ENCODE measurements at places on chromosomes 7 and 10.

GRCh38 chr10:126904818-126905701 lies at the start of gene DOCK1:
DOCK1 (plus strand) TSS chr10:126905428; CDS start chr10:126905518, 90 bp downstream.
- DNase-seq = peak; percentile 49

DNA sequence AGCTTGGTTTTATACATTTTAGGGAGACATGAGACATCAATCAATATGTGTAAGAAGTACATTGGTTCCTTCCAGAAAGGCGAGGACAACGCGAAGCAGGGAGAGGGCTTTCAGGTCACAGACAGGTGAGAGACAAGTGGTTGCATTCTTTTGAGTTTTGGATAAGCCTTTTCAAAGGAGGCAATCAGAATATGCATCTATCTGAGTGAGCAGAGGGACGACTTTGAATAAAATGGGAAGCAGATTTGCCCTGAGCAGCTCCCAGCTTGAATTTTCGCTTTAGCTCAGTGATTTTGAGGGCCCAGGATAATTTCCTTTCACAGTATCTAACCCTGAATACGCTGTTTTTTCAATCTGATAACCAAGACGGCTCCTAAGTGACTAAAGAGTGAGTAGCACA lies 82.5 kb upstream of the MYO3A start:
- DNase-seq = no peak

GRCh38 chr7:98230746-98231471 lies 19.7 kb downstream of the BHLHA15 start:
- DNase-seq = no peak

- no peak for DNase-seq
Observed at GRCh38 chr10:27893358-27893954, 105.4 kb downstream of the ODAD2 start.

- DNase-seq = no peak
Observed at GRCh38 chr10:128907155-128907941, 559.7 kb upstream of the MGMT start.

GRCh38 chr7:47549397-47549796 lies 32.5 kb downstream of the TNS3 start:
- DNase-seq = no peak

DNA sequence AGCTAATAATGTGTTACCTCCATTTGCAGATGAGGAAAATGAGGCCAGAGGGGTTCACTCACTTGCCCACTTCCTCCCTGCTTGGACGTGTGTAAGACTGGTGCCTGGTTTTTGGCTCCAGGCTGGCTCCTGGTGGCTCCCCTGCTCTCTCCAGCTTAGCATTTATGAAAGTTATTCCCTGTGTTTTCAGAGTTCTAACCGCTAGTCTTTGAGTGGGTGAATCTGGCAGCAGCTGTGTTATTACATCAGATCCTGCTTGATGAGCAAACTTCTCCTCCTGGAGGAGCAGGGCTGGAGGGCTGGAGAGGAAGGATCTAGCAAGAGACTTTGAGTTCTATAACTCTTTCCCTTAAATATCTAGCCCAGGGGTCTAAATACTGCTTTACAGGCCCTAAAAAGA lies 80.9 kb upstream of the AGBL3 start:
- no peak for DNase-seq

DNA sequence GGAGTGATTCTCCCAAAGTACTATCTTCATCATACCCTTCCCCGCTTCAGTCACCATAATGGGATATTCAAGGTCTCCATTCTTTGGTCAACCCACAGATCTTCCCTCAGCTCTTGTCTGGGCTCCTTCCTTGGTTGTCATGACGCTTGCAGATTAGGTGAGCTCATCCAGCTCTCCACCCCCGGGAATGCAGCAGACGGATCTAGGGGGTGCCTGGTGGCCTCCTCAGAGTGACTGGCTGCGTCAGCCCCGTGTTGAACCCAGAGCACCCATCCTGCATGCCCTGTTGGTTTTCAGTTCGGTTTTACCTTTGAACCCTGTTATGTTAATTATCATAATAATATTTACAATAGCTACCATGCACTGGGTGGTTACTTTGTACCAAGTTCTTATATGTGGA lies 6.4 kb downstream of the NEURL1 start:
- no peak for DNase-seq

- no peak for DNase-seq
Observed at GRCh38 chr10:33134011-33134751, 176.2 kb upstream of the ITGB1 start.

DNA sequence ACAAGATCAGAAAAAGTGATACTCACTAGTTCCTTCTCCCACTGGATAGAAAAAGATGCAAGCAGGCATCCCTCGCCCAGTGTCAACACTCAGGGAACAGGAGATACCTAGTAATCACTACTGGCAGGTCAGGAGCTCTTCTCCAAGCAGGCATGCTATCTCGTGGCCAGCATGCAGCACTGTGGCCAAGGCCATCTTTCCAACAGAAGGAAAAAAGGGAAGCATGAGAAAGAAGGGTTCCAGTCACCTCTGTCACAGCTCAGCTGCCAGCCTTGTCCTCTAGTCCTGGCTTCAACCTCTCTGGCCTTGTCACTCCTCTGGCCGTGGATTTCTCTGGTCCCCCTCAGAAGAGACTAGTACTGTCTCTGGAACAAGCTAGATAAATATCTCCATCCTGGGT lies 45.3 kb downstream of the DLG5 start:
- no peak for DNase-seq

- DNase-seq = no peak
Observed at GRCh38 chr10:127552446-127552845, 3.3 kb downstream of the NPS start.

- DNase-seq = no peak
Observed at GRCh38 chr10:58608826-58609531, 96.3 kb downstream of the BICC1 start.

DNA sequence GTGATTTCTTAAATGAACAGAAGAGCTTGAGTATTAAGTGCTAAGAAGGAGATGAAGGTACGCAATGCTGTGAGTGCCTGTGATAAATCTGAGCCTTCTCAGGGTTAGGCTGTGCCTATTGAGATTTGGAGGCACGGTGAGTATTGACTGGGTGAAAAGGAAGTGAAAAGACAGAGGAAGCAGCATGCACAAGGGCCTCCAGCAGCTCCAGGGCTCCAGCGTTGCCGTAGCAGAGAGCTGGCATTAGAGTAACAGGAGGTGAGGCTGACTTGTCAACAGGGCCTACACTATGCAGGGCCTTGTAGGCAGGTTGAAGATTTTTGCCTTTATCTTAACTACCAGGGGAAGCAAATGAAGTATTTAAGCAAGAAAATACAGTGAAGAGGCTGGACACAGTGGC lies 54.1 kb upstream of the PDCD4 start:
- no peak for DNase-seq

DNA sequence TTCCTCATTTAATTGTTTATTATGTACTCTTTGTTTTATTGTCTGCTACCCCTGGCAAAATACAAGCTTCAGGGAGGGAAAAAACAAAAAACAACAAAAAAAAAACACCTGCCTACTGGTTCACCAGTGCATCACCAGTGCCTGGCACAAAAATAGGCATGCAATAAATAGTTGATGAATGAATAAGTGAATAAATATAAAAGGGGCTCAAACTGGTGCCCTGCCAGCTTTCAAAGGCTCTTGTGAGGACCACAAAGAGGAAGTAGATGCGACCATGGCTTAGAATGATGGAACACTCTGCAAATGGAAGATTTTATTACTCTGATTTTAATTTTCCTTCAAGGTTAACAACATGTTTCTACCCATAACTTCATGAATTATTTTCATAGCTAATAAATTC lies 213.0 kb upstream of the INHBA start:
- DNase-seq = no peak

- no peak for DNase-seq
Observed at GRCh38 chr10:97640868-97641811, 669 bp downstream of the PI4K2A start.

DNA sequence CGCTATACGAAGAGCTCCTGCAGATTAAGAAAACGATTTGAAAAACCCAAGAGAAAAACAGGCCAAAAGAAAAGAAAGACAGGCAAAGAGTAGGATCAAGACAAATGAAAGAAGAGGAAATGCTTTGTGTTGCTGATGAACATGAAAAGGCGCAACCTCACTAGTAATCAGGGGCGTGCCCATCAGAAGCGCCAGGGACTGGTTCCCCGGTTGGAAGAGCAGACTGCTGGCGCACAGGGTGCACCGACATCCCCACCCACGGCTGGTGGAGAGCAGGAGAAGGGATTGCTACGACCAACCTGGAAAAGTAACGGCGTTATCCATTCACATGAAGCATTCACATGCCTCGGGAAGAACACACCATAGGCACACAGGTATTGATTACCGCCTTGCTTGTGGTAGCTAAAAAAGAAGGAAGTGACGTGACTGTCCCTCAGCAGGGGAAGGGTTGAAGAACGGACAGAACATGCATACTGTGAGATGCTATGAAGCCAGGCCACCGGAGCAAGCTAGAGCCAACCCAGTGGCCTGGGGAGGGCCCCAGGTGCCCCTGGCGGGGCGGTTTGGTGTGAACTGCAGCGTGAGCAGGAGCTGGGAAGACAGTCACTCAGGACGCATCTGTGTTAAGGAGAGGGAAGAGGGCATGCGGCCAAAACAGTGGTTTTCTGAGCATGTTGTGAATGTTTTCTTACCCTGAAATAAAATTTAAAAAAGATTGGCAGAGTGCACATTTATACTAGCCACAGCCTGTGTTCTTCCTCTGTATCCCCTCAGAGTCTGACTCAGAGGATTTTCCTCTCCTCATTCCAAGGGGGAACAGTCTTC lies 18.3 kb downstream of the AGAP3 start:
- no peak for DNase-seq

DNA sequence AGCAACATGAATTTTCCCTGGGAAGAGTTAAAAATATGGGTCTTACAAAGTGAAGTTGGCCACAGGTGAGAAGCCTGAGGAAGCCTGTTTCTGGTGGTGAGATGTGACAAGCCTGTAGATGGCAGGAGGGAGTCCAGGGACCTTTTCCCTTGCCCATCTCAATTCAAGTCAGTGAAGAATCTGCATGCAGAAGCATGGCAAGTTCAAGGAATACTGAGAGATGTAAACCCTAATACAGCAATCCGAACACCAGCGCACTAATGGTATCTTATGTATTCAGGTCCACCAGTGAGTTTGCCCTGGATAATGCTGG lies 73.6 kb downstream of the RHOBTB1 start:
- DNase-seq = no peak

DNA sequence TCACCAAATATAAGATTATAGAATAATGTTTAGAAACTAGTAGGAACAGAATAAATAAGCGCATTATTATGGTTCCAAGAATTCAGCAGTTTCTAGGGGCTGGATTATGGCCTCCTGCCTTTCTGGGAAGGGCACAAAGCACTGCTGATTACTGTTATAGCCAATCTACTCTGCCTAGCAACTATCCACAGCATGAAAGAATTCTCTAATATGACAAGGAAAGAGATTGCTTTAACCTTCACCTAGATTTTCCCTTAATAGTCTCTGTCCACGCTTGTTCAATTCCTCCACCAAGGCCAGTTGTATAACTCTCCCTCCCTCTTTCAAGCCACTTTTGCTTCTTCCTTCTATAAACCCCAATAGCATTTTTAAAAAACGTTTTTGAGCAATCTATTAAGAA lies 1033.6 kb upstream of the LRRTM3 start:
- DNase-seq = no peak

DNA sequence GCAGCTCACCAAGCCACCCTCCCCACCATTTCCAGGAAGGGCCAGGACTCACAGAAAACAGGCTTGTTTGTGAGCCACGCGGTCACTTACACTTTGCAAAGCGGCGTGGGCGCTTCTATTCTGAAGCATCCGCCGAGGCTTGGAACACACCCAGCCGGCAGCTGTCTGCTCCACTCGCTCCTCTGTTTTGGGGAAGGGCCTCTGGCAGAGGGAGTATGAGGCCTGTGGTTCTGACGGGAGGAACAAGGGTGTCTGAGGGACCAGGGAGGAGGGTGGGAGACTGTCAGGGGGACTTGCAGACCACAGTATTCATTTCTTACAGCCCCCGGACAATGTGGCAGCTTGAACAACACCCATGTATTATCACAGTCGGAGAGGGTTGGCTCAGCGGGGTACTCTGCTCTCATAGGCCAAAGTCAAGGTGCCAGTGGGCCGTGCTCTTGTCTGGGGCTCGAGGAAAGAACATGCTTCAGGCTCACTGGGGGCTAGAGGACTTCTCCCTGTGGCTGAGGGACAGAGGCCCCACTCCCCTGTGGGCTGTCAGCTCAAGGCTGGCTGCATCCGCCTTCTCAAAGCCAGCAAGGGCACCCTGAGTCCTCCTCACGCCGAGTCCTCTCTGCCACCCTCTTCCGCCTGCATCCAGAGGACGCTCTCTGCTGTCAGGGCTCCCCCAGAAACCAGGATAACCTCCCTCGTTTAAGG lies 60.4 kb upstream of the FAM20C start:
- no peak for DNase-seq

- DNase-seq = peak; percentile 81
Observed at GRCh38 chr7:69906283-69906995, 308.2 kb downstream of the AUTS2 start.

GRCh38 chr7:23956772-23957576 lies 247.0 kb downstream of the STK31 start:
- no peak for DNase-seq

GRCh38 chr10:35276889-35277288 lies 59.4 kb upstream of the CCNY start:
- no peak for DNase-seq

DNA sequence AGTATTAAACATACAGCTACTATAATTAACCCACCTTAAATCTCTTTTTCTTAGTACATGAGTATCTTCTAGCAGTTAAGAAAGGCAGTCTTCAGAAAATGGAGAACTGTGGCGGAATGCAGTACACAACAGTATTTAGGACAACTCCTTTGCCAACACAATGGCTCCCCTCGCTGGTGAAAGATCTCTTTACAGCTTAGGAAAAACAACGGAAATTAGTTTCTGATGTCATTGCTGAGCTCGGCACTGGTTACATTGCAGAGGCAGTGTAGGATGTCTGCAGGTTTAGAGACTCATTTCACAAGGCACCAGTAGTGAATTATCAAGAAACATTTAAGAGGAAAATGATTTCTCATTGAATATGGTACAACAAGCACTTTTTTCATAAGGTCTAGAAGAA lies 43.4 kb downstream of the GLRX3 start:
- DNase-seq = peak; percentile 4

- no peak for DNase-seq
Observed at GRCh38 chr7:96591159-96591899, 118.3 kb downstream of the SEM1 start.

GRCh38 chr10:78846760-78847159 lies 222.0 kb upstream of the ZMIZ1 start:
- DNase-seq = peak; percentile 59

DNA sequence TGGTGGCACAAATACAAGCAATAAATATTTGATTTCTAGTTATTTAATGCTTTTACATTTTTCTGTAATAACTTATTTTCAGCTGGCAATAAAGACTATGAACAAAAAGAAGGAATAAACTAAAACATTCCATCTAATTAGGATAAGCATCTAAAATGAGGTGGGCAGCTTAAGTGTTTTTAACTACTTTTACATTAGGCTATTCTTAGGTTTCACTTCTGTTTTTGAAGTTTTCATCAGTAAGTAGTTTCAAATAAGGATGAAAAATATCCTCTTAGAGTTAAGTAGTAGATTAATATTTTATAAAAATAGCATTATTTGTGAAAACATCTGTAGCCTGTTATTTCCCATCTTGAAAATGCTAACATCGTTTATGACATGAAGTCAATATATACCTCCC lies 15.9 kb downstream of the NT5C2 start:
- no peak for DNase-seq
